ENCODE measurements at places on chromosomes 5 and 9.
A peak's percentile ranks its signal among the peaks of the same experiment; 100 is the strongest.

GRCh38 chr5:128613766-128614165 lies 75.7 kb upstream of the FBN2 start:
- DNase-seq = no peak
- no peaks in the 10 kb centered on the region for H3K36me3 ChIP-seq
- no peak overlapping the region for H3K4me3 ChIP-seq
- H3K27me3 ChIP-seq = no peaks in the 10 kb centered on the region
- no peak overlapping the region for H3K27ac ChIP-seq

DNA sequence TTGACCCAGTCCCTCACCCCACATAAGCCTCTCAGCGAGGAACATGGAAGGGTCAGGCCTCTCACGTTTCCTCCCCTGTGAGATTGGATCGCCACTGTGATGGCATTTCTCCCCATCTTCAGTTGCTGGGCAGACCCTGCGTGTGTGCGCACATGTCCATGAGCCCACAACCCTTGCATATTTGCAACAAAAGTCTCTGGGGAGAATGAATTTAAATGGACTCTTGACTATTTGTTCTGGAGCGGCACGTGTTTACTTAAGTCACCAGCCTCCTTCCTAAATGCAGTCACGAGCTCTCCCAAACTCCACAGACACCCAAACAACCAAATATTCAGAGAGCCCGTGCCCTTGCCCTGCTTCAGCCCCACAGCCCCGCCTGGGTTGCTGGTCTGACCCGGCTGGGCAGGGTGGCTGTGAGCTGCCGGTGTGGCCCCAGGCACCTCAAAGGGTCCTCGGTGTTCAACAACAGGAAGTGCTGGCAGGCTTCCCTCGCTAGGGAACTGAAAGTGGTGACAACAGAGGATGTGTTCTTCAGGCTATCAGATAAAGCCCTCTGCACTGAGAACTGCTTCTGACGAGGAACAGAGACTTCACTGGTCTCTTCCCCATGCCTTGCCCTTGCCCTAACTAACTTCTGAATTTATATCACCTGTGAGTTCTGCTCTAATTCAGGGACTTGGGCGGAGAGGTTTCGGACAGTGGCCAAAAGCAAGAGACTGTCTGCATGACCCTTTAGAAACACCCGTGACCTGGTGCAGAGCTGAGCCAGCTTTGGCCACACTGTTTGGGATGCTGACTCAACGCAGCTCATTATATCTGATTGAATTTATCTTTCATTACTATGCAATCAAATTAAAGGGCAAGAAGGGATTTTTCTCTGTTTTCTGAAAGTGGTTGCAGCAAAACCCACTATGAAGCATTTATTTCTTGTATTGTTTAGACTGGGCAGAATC lies 19.2 kb upstream of the CD180 start:
- peak overlapping the region; percentile 58 for H3K27ac ChIP-seq
- no peaks in the 10 kb centered on the region for H3K36me3 ChIP-seq
- no peaks in the 10 kb centered on the region for H3K4me1 ChIP-seq
- H3K27me3 ChIP-seq = no peaks in the 10 kb centered on the region

DNA sequence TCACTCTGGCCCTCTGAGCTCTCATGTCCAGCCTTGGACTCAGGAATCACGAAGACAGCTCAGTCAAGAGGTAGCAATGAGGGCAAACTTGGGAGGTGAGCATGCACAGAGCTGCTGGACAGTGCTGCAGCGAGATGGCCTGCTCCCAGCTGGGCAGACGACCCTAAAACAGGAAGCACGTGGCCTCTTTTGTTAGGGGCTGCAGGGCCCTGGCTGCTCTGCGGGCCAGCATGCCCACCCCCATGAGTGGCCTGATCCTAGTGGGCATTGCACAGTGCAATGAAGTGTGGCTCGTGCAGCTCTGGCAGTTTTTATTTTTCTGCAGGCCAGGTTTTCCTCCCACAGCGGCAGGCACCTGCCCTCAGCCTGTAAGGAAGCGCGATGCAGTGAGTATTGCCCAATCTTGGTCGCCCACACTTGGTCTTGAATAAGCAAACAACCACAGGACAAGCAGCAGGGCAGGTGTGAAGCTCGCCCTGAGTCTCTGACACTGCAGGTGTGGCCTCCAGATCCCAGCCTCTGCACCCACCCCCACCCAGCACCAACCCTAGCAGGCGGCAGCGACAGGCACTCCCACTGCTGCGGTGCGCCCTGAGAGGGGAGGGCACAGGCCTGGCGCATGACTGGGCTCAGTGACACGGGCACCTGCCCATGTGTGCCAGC lies 60.8 kb downstream of the SEMA4D start:
- no peak for DNase-seq
- no peaks in the 10 kb centered on the region for H3K36me3 ChIP-seq
- H3K27ac ChIP-seq = no peak overlapping the region
- no peaks in the 10 kb centered on the region for H3K4me1 ChIP-seq
- no peaks in the 10 kb centered on the region for H3K27me3 ChIP-seq
- H3K4me3 ChIP-seq = no peak overlapping the region

- no peak overlapping the region for H3K27ac ChIP-seq
- no peaks in the 10 kb centered on the region for H3K4me1 ChIP-seq
- H3K4me3 ChIP-seq = no peak overlapping the region
- H3K27me3 ChIP-seq = no peaks in the 10 kb centered on the region
Observed at GRCh38 chr5:67334373-67334772, 137.8 kb upstream of the CD180 start.

DNA sequence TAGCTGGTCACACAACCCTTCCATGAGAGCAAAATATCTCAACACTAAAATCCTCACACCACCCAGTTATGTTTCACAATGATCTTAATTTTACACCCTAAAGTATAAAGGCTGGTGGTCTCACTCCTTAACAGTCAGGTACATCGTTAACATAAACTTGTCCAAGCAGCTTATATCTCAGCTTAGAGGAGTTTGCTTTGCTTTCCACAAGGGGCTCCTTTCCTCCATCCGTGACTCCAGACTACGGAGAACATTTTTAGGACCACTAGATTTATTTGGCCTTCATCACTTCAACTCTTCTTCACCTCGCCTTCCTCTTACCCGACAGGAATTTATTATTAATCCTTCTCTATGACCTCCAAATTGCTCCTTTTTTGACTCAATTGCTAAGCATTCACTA lies 1014.1 kb upstream of the NUDT12 start:
- no peak overlapping the region for H3K27ac ChIP-seq
- no peaks in the 10 kb centered on the region for H3K27me3 ChIP-seq
- no peaks in the 10 kb centered on the region for H3K4me1 ChIP-seq
- no peak overlapping the region for H3K4me3 ChIP-seq
- H3K36me3 ChIP-seq = no peaks in the 10 kb centered on the region

DNA sequence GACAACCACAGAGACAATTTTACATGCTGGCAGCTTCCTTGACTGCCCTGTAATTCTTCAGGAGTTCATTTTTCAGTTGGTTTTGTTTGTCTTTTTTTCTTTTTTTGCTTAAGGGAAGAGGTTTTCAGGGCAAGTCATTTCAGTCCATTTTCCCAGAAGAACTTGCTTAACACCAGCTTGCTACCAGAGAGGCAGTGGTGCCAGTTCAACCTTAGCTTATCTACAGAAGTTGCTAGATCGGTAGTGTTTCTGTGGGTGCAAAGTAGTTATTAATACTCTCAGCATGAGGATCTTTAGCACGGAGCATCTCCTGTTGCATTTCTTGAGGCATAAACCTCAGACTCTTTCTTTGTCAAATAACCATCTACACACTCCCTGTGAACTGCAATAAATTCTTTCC lies 1.1 kb downstream of the SPEF2 start:
- H3K36me3 ChIP-seq = no peaks in the 10 kb centered on the region
- H3K27me3 ChIP-seq = no peaks in the 10 kb centered on the region
- no peak for DNase-seq
- peak overlapping the region; percentile 64 for H3K27ac ChIP-seq
- H3K4me3 ChIP-seq = peak overlapping the region; percentile 88
